ENCODE measurements at places on chromosomes 6 and 20.

- no peak for DNase-seq
Measured at GRCh38 chr20:22529150-22530019, 55.0 kb downstream of the FOXA2 start.

- no peak for DNase-seq
Measured at GRCh38 chr6:33642897-33643296, 21.8 kb downstream of the ITPR3 start.

DNA sequence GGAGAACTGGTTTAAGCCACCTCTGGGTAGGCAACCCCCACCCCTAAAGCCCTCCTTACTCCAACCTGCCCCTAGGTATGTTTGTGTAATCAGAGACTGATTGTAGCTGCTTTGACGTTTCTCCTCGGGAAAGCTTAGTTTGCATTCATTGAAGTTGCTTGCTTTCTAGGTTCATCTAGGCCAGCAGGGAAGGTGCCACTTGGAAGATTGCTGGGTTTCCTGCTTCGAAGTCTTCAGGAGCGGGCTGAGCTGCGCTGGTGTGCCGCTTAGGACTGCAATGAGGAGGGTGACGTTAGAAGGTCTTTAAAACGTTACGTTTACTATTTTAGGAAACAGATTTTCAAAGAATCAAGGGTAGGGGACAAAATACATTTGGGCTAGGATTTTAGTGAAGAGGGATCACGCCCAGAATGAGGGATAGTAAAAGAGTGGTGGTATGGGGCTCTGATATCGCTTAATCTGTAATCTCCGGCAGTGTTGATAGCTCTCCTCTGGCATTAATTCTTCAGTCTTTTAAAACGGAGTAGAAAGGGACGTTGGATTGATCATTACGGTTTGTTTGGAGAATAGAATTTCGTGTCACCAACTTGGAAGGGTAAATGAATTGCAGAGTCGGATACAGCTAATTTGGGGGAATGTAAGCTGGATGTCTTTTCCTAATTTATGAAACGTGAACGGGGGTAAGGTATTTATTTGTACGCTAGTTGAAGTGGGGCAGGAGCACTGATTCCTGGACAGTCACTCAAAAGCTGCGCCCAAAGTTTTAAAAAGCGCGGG is 92.6 kb upstream of the PRDM1 start:
- DNase-seq = no peak

- no peak for DNase-seq
Measured at GRCh38 chr20:34131491-34131890, 19.4 kb upstream of the EIF2S2 start.

- DNase-seq = no peak
Measured at GRCh38 chr6:136378888-136379287, 89.2 kb upstream of the BCLAF1 start.

GRCh38 chr20:50373674-50374286 is 136.4 kb upstream of the PTPN1 start:
- no peak for DNase-seq

DNA sequence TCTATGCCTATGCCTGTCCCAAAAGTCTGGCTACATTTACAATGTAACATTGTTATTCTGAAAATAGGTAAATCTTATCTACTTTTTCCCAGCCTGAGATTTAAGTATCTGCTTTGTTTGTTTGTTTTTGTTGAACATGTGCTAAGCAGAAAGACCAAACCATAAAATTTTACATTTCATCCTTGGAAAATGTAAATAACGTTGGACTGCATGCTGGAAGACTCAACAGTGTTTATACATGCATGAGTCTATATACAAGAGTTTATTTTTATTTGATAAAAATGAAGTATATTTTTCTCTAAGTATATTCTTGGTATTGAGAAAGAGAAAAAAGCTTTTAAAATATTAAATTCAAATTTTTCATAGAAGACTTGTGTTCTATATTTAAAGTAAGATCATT is 12.1 kb upstream of the PDE10A start:
- DNase-seq = no peak

DNA sequence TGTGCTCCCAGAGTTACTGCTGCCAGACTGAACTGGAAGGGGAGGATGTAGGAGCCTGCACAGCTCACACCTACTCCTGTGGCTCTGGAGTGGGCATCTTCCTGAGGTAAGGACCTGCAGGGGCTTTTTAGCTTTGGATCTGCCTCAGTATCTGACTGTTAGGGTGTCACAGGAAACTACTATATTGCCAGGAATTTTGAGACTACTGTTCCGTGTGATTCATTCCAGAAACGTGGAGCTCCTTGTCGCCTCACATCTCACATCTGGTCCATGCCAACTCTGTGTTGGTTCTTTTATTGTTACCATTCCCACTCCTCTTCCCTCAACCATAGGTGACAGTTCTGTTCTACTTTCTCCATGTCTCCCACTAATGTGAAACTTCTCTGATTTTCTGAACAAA is 34.1 kb downstream of the PRPH2 start:
- DNase-seq = no peak

- DNase-seq = peak; percentile 12
Measured at GRCh38 chr6:146700078-146700686, 101.4 kb downstream of the ADGB start.

GRCh38 chr6:118283766-118284165 is 264.3 kb upstream of the PLN start:
- peak; percentile 9 for DNase-seq

GRCh38 chr6:56816370-56816769 is 138.5 kb upstream of the BEND6 start:
- DNase-seq = no peak

DNA sequence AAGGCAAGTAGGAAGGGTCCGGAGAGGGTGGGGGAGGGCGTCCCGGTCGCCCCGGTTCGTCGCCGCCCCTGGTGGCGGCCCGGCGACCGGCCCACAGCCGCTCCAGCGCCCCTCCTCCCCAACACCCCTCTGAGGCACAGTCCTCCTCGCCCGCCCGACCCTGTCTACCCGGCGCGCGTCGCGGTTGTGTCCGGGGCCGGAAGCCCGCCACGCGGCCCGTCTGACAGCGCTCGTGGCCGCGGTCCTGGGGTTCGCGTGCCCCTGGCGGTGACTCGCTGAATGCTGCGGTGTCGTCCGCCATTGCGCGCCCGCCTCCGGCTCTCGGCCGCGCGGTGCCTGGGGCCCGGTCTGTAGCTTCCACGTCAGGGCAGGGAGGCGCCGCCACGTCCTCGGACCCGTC is 335.3 kb upstream of the DEFB115 start:
- DNase-seq = no peak

GRCh38 chr20:57089699-57090144 is 176.7 kb downstream of the BMP7 start:
- DNase-seq = peak; percentile 47

DNA sequence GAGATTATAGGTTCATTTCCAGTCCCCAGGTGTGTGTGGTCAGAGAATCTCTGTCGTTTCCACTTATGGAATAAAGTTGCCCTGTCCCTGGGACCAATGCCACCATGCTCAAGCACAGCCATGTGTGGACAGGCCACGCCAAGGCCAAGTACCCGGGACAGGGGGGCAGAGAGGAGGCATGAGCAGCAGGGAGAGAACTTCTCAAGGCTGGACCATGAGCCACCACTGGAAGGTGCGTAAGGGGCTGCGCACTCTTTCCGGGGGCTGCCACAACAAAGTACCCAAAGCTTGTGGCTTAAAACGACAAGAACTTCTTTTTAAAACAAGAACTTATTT is 209.2 kb upstream of the KCNQ5 start:
- DNase-seq = no peak

DNA sequence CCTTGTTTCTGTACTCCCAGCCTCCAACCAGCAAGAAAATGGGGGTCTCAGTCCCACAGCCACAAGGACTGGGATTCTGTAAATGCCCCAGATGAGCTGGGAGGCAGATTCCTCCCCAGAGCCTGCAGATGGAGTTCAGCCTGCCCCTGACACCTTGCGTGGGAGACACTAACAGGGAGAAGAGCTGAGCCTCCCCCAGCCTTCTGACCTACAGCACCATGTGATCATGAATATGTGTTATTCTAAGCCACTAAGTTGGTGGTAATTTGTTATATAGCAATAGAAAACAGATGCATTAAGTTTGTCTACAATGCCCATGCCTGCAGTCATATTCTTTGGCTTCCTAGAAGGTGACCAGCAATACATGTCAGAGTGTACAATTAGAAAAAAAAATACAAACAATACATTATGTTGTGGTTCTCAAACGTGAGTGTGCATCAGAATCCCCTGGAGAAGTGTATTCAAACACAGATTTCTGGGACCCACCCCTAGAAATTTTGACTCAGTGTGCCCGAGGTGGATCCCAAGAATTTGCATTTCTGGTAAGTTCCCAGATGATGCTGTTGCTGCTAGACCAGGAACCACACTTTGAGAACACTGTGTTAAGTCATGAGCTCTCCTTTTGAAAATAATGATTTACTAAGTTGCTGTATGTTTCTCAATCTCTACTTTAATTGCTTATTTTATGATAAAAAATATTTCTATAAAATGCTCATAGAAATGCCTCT is 39.9 kb downstream of the SLC22A3 start:
- DNase-seq = no peak

DNA sequence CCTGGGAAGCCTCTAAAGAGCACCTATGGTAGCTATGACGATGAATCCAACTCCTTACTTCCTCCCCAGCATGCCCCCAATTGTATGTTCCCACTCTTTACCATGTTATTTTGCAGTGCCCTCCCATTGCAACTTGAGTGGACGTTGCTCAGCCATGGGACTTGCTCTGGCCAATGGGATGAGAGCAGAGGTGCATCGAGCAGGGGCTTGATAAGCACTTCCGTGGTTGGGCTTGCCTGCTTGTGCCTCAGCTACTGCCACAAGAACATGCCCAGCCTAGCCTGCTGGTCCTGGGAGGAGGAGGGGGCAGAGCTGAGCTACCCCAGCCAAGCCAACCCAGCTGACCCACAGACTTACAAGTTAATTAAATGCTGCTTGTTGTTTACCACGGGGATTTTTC is 71.1 kb upstream of the CTNNBL1 start:
- no peak for DNase-seq

GRCh38 chr6:42249279-42249678 is 31.6 kb upstream of the MRPS10 start:
- no peak for DNase-seq

DNA sequence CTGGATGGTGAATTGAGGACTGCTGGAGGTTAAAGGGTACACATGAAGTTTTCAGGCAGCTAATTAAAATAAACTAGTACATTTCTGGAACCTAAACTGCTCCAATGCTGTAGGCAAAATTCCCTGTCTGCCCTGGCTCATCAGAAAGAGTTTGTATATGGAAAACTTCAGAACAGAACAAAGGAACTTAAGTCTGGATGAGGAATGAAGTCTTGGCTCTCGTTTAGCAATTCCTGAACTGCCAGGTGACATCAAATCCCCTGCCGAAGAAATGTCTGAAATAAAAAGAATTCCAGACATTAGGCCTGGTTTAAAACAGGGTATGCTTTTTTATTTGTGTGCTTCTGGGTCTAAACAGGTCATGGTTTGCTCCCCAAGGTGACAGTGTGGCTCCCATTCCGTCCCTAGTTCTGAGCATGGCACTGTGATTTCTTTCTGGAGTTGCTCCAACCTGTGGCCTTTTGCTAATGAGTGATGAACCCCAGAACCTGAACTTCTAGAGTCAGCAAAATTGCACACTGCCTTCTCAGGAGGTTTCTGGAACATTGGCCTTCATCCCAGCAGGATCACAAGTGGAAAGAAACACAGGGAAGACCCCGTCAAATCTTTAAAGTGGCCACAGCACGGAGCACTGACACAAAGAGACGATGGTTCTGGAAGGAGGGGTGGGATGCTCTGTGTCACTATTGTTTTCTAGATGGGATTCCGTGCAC is 129.4 kb upstream of the NAA20 start:
- DNase-seq = no peak

DNA sequence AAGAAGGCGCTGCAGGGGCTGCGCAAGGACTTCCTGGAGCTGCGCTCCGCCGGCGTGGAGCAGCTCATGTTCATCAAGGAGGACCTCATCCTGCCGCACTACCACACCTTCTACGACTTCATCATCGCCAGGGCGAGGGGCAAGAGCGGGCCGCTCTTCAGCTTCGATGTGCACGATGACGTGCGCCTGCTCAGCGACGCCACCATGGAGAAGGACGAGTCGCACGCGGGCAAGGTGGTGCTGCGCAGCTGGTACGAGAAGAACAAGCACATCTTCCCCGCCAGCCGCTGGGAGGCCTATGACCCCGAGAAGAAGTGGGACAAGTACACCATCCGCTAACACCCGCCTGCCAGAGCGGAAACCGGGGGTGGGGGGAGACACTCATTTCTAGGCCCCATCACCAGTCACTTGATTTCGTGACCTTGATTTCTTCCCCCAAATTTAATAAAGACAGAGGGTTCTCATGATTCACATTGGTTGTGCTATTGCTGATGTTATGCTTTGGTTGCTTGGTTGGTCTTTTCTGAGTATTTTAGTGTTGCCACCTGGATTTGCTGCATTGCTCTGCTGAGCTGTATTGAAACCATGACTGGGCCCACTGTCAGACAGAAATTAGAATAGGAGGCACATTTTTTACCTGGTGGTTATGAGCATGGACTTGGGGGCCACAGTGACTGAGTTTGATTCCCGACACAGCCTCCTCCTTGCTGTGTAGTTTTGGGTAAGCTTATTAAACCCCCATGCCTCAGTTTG is 1.5 kb downstream of the FAM50B start:
- no peak for DNase-seq

- DNase-seq = no peak
Measured at GRCh38 chr6:82249381-82250253, 2.1 kb upstream of the IBTK start.

GRCh38 chr6:143205991-143206390 is 145.3 kb downstream of the AIG1 start:
- DNase-seq = no peak

- no peak for DNase-seq
Measured at GRCh38 chr6:102154176-102154575, 760.7 kb downstream of the GRIK2 start.

DNA sequence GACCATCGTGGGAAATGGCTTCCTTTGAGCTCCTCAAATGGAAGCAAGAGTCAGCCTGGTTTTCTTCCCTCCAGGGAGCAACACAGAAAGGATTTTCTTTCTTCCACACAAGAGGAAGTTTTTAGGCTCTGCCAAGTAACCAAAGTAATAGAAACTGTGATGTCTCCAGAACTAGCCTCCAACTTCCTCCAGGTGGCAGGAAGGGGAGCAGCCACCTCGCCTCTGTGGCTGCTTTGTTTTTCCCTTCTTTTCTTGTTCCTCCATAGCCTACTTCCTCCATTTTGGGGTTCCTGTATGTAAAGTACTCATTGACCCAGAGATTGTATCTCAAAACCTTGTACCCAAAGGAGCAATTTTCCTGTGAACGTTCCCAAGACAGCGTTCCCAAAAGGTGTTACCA is 32.7 kb upstream of the CCR6 start:
- DNase-seq = no peak

- DNase-seq = no peak
Measured at GRCh38 chr6:129402244-129402643, 307.7 kb downstream of the ARHGAP18 start.

- no peak for DNase-seq
Measured at GRCh38 chr6:70282312-70282918, 20.5 kb downstream of the COL9A1 start.

- no peak for DNase-seq
Measured at GRCh38 chr20:18904624-18905023, 91.0 kb downstream of the SCP2D1 start.

DNA sequence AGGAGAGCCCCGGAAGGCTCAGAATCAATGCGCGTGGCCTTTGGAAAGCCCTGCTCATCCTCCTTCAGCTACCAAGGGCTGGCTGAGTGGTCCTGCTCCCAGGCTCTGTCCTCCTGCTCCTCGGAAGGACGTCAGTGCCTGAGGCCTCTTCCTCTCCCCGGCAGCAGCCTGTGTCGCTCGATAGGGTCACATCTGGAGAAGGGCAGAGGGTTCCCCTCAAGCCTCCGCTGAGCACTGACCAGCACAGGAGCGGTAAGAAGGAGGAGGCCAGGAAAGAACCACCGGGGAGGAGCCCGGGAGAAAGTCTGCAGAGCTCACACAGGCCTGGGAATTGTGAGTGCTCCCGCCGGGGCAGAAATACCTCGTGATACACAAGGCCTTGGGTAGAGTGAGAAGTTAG is 21.2 kb downstream of the KIF25 start:
- DNase-seq = no peak
